ENCODE measurements at places on chromosomes 12 and 14.

- DNase-seq: no peak
Observed at GRCh38 chr12:107236824-107237511, 143.6 kb upstream of the CRY1 start.

GRCh38 chr12:47834199-47834903 is 14.6 kb upstream of the HDAC7 start:
- no peak for DNase-seq

GRCh38 chr12:112352921-112353320 is 29.3 kb downstream of the HECTD4 start:
- no peak for DNase-seq

- no peak for DNase-seq
Observed at GRCh38 chr14:31968956-31969698, 108.0 kb upstream of the ARHGAP5 start.

GRCh38 chr14:54487771-54488170 is 1.0 kb downstream of the GMFB start:
- no peak for DNase-seq

GRCh38 chr14:49106741-49107667 is 479.2 kb downstream of the RPS29 start:
- DNase-seq: no peak

DNA sequence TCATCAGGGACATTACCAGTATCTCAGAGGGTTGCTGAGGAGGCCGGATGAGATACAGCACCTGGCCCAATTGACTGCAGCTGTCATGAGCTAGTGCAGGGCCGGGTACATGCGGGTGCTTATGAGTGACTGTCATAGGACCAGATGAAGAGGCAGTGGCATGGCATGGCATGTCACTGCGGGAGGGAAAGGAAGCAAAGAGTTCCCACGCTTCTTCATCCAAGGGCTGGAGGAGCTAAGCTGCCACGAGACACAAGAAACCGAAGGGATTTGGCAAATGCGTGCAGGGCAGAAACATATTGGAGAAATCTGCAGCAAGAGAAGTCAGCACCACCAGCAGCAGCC is 10.7 kb upstream of the GPX2 start:
- no peak for DNase-seq

DNA sequence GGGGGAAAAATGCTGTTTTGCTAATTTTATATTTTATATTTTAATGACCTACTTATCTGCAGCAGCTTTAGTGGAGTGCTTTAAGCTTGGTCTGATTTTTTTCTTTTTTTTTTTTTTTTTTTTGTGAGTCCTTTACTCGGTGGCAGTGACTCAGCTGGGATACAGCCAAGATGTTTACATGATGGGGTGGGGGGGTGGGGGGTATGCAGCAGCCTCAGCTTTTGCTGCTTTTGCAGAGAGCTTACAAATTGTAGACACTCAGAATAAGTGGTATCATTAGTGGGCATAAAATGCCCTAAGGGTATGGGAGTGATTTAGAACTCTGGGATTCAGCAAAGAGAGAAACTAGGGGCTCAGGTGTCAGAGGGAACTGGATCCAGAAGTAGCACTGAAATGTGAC is 38.2 kb upstream of the ARHGAP5 start:
- no peak for DNase-seq

All from esophagus squamous epithelium (tissue), 5 donors.